ENCODE measurements at places on chromosomes 12 and 14.

DNA sequence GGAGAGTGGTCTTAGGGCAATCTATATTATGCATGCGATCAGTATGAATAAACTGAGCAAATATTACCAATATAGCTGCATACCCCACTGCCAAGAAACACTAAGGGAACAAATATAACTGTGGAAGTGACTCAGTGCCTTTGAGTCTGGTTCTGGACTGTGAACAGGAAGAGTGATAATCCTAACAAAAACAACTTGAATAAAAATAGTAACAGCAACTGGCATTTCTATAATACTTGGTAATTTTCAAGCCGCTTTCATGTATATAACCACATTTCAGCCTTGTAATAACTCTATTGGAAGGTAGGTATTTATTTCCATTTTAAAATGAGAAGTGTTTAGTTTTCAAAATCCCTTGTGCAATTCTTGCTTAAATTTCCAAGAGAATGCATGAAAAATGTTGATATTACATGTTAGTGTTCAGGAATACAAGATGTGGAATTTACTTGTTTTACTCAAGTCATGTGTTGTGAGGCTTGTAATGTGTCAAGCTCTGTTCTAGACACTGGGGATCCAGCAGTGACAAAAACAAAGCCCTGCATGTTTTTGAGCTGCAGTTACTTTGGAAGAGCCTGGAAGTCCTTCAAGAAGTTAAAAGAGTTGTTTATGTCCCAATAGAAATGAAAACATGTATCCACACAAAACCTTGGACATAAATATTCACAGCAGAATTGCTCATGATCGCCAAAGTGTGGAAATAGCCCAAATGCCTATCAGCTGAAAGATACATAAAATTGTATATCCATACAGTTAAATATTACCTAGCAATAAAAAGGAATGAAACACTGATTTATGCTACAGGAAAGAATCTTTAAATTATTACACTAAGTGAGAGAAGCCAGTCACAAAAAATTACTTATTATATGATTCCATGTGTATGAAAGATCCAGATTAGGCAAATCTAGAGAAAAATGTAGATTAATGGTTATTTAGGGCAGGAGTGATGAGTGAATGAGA is 338.1 kb upstream of the TMEM132C start:
- ATAC-seq = no peak

- peak; percentile 66 for ATAC-seq
These were observed 47.9 kb downstream of the ANKRD9 start for GRCh38 chr14:102461490-102462338.

GRCh38 chr12:102685841-102686240 is 205.5 kb upstream of the IGF1 start:
- ATAC-seq = no peak

DNA sequence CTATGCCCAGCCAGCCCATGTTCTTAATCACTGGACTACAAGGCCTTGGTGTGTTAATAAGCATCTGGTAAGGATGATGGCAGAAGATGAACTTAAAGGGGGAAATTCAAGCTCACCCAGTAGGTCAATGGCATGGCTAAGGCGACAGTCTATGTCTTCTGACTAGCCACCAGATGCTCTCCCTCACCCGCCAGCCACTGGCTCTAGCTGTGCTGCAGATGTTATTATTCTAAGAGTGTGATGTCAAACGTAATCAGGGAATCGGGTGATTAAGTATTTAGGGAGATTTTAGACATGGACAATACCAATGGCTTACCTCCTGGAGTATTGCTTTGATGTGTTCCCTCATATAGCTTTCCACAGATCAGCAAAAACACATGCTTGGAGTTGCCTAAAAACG is 39.2 kb upstream of the MAX start:
- no peak for ATAC-seq

GRCh38 chr12:84038242-84038641 is 874.4 kb downstream of the SLC6A15 start:
- ATAC-seq = no peak
